ENCODE measurements at places on chromosomes 1 and 21.

DNA sequence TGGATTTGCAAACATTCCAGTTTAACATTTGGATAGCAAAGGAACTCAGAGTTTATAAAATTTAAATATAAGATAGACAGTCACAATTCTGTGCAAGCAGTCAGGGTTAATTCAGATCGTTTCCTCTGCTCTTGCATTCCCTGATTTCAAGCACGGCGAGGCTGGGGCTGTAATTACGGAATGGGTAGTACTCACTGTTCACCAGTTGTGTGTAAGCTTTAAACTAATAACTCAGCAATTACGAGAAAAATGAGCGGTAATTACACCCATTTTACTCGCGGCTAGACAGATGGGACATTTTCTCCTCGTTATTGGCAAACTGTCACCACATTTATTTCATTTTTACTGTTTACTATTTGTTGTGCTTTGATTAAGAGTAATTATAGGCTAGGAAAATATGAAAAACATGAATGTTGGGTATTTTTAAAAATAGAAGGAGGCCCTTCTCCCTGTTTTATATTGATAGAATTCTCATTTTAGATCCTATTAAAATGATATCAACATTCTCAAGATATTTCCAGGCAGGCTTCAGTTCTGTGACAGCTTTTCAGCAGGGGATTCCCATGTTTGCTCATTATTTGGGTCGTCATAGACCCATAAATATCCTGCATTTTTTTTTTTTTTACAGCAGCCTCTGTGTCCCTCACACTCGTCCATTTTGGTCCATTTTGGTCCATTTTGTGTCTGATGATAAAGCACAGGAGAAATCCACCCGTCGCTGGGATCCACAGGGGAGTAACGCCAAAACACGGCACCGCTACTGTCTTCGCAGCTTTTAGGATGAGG is 208.3 kb downstream of the DSCAM start:
- no peak for DNase-seq

DNA sequence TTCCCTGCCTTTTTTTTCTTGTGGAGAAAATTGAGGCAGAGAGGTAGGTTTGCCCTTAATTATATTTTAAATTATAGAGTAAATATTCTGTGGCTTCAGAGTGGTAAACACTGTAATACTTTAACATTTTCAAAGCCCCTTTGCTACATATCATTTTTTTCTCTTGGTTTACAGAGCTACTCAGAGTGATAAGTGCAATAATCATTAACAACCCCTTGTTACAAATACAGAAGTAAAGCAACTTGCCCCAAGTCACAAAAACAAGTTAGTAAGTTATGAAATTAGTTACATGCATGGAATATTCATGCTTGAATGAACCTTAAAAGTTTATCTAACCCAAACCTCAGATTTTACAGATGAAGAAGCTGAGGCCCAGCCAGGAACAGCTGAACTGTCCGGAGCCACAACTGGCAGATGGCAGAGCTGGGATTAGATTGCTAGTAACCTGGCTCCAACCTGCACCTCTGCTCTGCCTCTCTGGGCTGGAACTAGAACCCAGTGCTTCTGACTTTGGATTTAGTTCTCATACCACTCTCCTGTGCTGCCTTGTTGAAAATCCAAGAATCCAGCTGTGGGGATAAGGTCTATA is 48.7 kb downstream of the TNN start:
- DNase-seq: no peak

DNA sequence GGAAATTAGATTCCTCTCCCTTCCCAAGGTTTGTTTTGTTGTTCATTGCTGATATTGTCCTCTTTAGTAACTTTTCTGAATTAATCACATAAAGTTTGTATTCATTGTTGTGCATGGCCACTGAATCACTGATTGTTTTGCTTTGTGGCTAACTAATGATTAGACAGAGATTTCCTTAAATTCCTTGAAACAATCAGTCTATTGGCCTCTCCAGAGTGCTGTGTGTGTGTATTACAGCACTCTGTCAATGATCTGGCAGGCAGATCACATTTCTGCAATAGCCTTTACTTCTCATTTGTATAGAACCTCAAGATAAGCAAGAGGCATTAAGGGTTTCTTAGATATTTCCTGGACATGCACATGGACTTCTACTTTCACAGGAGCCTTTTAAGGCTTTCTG is 78.6 kb downstream of the DUSP10 start:
- no peak for DNase-seq

- no peak for DNase-seq
These were observed 1.4 kb downstream of the RBBP4 start for GRCh38 chr1:32652244-32652962.

GRCh38 chr1:36937371-36937770 is 96.9 kb downstream of the GRIK3 start:
- no peak for DNase-seq

GRCh38 chr1:7068552-7068951 is 283.3 kb downstream of the CAMTA1 start:
- DNase-seq: no peak

GRCh38 chr1:99084562-99084961 is 79.9 kb upstream of the PLPPR5 start:
- no peak for DNase-seq

- DNase-seq: no peak
These were observed 20.8 kb upstream of the TLCD4 start for GRCh38 chr1:95096218-95096841.

Measured in stimulated activated CD4-positive, alpha-beta T cell treated with anti-CD3 and anti-CD28 coated beads, Interleukin-1b, Interleukin-23, amount 100 ng/mL, for 1 hour (primary cell).